ENCODE measurements at places on chromosomes 2 and 18.

DNA sequence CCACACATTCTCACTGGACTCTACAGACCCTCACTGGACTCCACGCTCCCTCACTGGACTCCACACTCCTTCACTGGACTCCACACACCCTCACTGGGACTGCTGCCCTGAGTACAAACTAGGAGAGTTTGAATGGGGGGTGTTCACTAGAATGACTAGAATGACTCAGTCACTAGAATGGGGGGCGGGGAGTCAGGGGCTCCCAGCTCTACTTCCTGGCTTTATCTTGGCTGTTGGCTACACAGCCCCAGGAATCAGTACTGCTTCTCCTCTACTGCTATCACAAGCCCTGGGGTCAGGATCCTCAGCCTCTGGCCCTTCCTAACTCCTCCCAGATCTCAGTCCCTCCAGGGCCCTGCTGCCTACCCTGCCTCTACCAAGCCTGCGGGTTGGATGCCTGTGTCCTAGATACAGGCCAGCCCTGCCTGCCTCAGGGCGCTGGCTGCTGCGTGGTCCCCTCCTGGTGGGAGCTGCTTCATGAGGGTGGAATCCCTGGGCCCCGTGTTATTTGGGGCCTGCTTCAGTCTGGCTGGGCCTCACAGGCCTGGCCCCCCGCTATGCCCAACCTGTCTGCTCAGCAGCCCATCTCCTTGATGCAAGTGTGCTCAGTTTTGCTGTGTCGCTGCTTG is 7.8 kb downstream of the PTMA start:
- no peak for DNase-seq

DNA sequence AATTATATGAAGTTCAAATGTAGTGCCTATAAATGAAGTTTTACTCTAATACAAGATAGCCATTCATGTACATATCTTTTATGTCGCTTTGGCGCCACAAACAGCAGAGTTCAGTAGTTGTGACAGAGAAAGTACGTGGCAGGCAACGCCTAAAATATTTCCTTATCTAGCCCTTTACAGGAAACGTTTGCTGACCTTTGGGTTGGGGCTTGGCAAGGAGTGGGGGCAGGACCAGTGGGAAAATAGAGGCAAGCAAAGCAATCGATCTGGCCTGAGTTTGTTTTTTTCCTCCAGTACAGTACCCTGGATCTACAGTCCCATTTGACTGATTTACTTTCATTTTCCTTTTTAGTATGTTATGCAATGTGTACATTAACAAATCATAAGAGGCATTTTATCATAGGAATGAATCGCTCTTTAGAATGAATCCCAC is 13.1 kb downstream of the CCDC68 start:
- no peak for DNase-seq

DNA sequence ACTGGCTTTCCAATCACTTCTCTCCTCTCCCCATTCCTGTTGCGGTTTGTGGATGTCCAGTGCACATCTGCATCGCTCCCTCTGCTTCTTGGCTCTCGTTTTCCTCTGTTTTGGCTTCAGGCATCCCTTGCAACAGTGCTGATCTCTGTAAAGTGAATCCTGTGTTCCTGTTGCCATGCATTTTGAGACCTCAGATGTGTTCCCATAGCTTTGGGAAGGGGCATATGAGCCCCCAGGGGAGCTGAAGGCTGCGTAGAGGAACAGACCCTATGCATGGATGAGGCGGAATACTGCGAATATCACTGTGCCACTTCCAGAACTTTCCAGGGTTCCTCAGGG is 168.4 kb upstream of the HAAO start:
- DNase-seq, result no peak

GRCh38 chr2:191187105-191187829 is 36.5 kb upstream of the STAT4 start:
- no peak for DNase-seq

- DNase-seq, result no peak
Measured at GRCh38 chr18:79400591-79401381, 5.1 kb downstream of the NFATC1 start.

- no peak for DNase-seq
Measured at GRCh38 chr2:106115250-106115649, 78.9 kb downstream of the UXS1 start.
